ENCODE measurements at places on chromosomes 4 and X. TPM values are rescaled to one million over a fixed set of nuclear protein-coding genes. Genes with fewer than 3 reads are reported as not detected.

GAR1 gene
- 44.9 TPM for polyA plus RNA-seq

MGAT4D gene
- polyA plus RNA-seq: not detected

MAGEA2B gene
- not detected for polyA plus RNA-seq

PLAC8 gene
- polyA plus RNA-seq: 2.7 TPM

H2BW2 gene
- 1.1 TPM for polyA plus RNA-seq

ASB12 gene
- 0.61 TPM for polyA plus RNA-seq

MAGEC1 gene
- polyA plus RNA-seq: not detected

CLCN5 gene
- 81.9 TPM for polyA plus RNA-seq

TBC1D9 gene
- 66.2 TPM for polyA plus RNA-seq

Measured in right renal cortex interstitium (tissue), 3 donors.